Memory B cell (primary cell): ENCODE measurements at places on chromosomes 5 and 9.

GRCh38 chr9:8172000-8172399 lies 372.4 kb upstream of the DMAC1 start:
- H3K36me3 ChIP-seq: no peaks in the 10 kb centered on the region
- H3K4me3 ChIP-seq: no peak overlapping the region
- peaks cover 7% of the 10 kb centered on the region for H3K27me3 ChIP-seq
- no peak overlapping the region for H3K27ac ChIP-seq
- DNase-seq: no peak
- H3K4me1 ChIP-seq: no peaks in the 10 kb centered on the region

- no peak overlapping the region for H3K4me3 ChIP-seq
- no peak for DNase-seq
Observed at GRCh38 chr5:34550247-34550646, 105.9 kb upstream of the RAI14 start.

DNA sequence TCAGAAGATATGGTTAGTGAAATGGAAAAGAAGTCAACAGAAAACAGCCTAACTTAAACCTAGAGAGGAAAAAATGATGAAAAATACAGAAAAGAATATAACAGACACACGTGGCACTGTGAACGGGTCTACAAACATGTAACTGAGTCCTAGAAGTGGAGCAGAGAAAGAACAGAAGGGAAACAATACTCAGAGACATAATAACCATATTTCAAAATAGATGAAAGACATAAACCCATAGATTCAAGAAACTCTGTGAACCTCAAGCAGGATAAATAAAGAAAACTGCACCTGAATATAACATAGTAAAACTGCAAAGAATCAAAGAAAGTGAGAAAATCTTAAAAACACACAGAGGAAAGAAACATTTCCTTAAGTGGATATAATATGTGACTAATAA lies 67.7 kb upstream of the GOLGA1 start:
- no peak overlapping the region for H3K27ac ChIP-seq
- no peak overlapping the region for H3K4me3 ChIP-seq
- H3K36me3 ChIP-seq: peaks cover 18% of the 10 kb centered on the region
- no peak for DNase-seq

- H3K27ac ChIP-seq: no peak overlapping the region
- H3K4me3 ChIP-seq: no peak overlapping the region
- H3K4me1 ChIP-seq: peaks cover 3% of the 10 kb centered on the region
- peaks cover 2% of the 10 kb centered on the region for H3K36me3 ChIP-seq
- peaks cover 3% of the 10 kb centered on the region for H3K27me3 ChIP-seq
Observed at GRCh38 chr5:163712011-163712410, 206.6 kb downstream of the MAT2B start.

DNA sequence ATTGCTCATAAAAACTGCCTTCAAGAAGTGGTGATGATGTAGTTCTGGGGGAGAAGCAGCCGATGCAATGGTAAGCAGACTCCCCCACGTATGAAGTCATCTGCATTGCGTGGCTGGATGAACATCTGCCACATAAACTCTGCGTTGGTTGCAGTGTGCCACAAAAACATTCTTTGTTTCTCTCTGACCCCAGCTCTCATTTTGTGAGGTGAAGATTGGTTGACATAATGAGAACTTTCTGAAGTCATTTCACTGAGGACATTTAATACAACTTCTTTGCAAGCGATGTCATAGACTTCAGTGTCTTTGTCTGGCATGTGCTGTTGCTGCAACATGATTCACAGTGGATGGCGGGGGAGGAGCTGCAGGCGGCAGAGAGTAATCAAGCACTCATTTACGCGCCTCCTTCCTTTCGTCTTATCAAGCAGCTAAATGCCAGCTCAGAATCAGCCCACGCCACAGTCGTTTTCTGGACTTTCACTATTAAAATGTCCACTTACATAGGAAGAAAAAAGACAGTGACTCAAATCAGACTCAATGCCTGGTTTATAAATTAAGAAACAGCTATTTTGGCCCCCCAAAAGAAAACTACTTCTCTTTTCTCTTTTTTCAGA lies 91.5 kb upstream of the NFIL3 start:
- no peak for DNase-seq
- H3K4me3 ChIP-seq: peak overlapping the region; percentile 43
- H3K4me1 ChIP-seq: peaks cover 4% of the 10 kb centered on the region
- H3K27ac ChIP-seq: no peak overlapping the region
- H3K27me3 ChIP-seq: peaks cover 19% of the 10 kb centered on the region

DNA sequence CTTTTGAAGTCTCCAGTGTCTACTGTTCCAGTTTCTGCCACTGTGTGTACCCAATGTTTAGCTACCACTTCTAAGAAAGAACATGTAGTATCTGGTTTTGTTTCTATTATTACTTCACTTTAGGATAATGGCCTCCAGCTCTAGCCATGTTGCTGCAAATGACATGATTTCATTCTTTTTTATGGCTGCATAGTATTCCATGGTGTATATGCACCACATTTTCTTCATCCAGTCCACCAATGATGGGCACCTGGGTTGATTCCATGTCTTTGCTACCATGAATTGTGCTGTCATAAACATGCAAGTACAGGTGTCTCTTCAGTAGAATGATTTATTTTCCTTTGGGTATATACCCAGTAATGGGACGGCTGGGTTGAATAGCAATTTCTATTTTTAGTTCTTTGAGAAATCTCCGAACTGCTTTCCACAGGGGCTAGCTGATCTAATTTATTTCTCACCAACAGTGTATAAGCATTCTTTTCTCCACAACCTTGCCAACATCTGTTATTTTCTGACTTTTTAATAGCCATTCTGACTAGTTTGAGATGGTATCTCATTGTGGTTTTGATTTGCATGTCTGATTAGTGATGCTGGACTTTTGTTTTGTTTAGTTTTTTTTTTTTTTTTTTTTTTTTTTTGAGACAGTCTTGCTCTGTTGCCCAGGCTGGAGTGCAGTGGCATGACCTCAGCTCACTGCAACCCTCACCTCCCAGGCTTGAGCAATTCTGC lies 68.9 kb downstream of the WDR41 start:
- H3K27me3 ChIP-seq: no peaks in the 10 kb centered on the region
- peaks cover 2% of the 10 kb centered on the region for H3K4me1 ChIP-seq
- peaks cover 2% of the 10 kb centered on the region for H3K36me3 ChIP-seq
- no peak for DNase-seq

GRCh38 chr5:6360323-6361072 lies 17.8 kb downstream of the MED10 start:
- no peak overlapping the region for H3K27ac ChIP-seq
- peaks cover 22% of the 10 kb centered on the region for H3K36me3 ChIP-seq
- H3K4me1 ChIP-seq: peaks cover 7% of the 10 kb centered on the region
- H3K4me3 ChIP-seq: no peak overlapping the region
- H3K27me3 ChIP-seq: no peaks in the 10 kb centered on the region

- H3K27ac ChIP-seq: no peak overlapping the region
- peak overlapping the region; percentile 34 for H3K4me3 ChIP-seq
- no peak for DNase-seq
- H3K27me3 ChIP-seq: peaks cover 15% of the 10 kb centered on the region
Observed at GRCh38 chr5:180670586-180671359, 21.4 kb upstream of the FLT4 start.

GRCh38 chr9:95954940-95955339 lies 79.4 kb downstream of the ERCC6L2 start:
- H3K27me3 ChIP-seq: no peaks in the 10 kb centered on the region
- no peak overlapping the region for H3K4me3 ChIP-seq
- H3K36me3 ChIP-seq: peaks cover 41% of the 10 kb centered on the region
- no peaks in the 10 kb centered on the region for H3K4me1 ChIP-seq

- no peak for DNase-seq
- H3K36me3 ChIP-seq: peaks cover 12% of the 10 kb centered on the region
- H3K27ac ChIP-seq: peak overlapping the region; percentile 19
Observed at GRCh38 chr5:14743601-14744295, 79.2 kb downstream of the OTULIN start.

- peaks cover 40% of the 10 kb centered on the region for H3K4me1 ChIP-seq
- H3K27ac ChIP-seq: peak overlapping the region; percentile 98
- peak; percentile 78 for DNase-seq
- peak overlapping the region; percentile 69 for H3K4me3 ChIP-seq
- H3K36me3 ChIP-seq: peaks cover 18% of the 10 kb centered on the region
- no peaks in the 10 kb centered on the region for H3K27me3 ChIP-seq
Observed at GRCh38 chr9:129988607-129989361, 54.2 kb downstream of the FNBP1 start.
